ENCODE measurements at places on chromosomes 1 and 21.

GRCh38 chr1:225644666-225645065 lies 8.3 kb downstream of the ENAH start:
- no peak for DNase-seq

DNA sequence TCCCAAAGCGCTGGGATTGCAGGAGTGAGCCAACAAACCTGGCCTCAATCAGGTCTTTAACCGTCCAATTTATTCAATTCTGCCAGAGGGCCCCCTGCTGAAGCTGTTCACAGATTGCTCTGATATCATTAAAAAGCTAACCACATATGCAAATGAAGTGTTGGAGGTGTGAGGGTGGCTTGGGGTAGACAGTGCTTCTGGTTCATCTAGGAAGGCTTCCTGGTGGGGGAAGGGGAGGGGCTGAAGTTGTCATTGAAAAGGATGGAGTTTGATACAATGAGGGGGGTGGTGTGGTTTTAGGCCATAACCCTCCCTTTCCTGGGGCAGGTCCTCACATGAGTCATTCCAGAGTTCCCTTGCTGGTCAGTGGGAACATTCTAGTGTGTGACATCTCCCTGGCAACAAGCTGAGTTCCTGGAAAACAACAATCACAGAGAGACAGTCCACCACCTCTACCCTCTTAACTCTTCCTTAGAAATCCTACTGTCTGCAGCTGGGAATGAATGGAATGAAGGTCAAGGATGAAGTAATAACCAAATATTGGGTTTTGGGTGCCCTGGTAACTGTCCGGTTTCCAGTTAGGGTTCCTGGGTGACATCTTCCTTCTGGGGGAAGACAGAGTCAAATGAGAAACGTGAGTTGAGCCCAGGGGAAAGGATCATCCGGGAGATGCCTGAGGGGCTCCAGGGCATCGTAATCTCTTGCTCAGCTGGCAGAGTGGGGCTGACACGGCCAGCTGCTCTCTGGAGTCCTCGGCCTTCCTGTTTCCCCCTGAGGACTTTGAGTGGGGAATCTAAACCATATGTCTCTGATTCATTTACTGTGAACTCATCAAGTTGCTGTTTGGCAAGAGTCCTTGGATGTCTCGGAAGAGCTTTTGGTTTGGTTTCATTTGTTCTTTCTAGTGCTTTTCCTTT lies 32.2 kb downstream of the BATF3 start:
- DNase-seq = no peak

- no peak for DNase-seq
Measured at GRCh38 chr1:175951627-175952026, 208.2 kb upstream of the TNR start.

GRCh38 chr1:206793620-206794019 lies 21.3 kb upstream of the IL10 start:
- DNase-seq = no peak

DNA sequence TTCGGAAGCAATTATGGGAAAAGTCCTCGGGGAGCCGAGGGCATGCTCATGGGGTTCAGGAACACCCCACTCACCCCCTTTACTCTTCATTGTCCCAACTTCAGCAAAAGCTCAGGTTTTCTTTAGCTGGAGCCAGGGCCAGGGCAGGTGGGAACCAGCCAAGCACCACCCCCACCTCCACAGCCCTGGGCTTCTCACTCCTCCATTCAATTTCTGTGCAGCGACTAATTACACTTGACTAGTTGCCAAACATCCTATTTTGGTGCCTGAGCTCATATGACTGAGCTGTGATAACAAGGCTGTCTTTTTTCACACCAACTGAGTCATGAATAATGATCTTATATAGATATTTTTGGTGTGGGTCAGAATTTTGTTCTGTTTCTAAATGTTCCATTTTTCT lies 257.2 kb upstream of the AJAP1 start:
- no peak for DNase-seq
